ENCODE measurements at places on chromosomes 7 and 10.

- DNase-seq = no peak
These were observed 32.4 kb downstream of the NKX2-3 start for GRCh38 chr10:99565166-99565565.

DNA sequence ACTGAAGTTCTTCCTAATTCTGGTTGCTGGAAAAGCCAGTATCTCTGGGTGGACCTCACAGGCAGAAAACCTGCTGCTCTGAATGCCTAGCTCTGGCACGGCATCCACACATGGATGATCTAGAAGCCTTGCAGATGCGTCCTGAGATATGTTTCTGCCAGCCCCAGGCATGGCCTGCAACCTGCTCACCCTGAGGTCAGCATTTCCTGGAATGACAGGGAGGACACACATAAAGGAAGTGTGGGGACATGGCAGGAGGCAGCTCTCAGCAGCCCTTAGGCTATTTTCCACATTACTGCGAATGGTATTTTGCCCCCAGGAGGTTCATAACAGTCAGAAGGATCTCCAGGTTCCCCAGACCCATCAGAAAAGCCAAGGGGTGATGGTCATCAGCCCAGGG lies 23.2 kb downstream of the PLXNA4 start:
- no peak for DNase-seq

- DNase-seq = no peak
These were observed 7.9 kb downstream of the NUDT13 start for GRCh38 chr10:73117976-73118743.

- no peak for DNase-seq
These were observed 100.1 kb upstream of the TMEM72 start for GRCh38 chr10:44811072-44811471.

GRCh38 chr10:70247360-70247759 lies 14.1 kb upstream of the PPA1 start:
- DNase-seq = no peak

DNA sequence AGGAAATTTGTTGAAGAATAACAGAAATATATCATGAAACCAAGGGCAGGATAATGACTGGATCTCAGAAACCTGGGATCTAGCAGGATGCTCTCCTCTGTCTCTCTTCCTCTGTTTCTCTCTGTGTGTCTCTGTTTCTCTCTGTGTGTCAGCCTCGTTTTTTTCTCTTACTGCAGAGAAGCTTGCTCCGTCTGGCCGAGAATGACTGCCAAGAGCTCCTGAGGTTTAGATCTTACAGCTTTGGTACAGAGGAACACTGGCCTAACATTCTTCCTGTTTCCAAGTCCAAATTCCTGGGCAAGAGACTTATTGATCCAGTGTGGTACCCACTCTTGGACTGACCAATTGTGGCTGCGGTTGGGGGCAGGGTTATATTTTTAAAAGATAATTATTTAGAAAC lies 564.0 kb downstream of the XPNPEP1 start:
- DNase-seq = no peak

GRCh38 chr7:158328376-158329013 lies 259.1 kb downstream of the PTPRN2 start:
- DNase-seq = no peak

GRCh38 chr10:69792341-69792740 lies 9.4 kb upstream of the COL13A1 start:
- DNase-seq = no peak

DNA sequence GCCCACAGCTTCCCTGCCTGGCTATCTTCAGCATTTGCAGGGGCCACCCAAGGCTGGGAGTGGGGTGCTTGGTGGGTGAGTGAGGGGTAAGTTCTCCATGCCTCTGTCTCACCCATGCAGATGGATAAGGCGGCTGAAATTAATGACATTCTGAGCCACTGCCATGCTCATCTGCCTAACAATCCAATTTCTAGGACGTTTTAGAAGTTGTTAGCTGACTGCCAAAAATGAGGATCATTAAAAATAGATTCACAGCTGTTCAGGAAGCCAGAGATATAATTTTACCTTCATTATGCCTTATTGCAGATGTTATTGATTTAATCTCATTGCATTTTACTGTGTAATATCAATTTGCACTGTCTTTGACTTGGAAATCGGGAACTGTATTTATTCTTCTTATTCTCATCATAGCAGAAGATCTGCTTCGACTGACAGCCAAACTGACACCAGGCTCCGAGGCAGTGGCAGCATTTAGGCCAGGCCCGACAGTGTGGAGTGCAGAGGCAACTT lies 334.4 kb upstream of the NPVF start:
- DNase-seq = no peak

DNA sequence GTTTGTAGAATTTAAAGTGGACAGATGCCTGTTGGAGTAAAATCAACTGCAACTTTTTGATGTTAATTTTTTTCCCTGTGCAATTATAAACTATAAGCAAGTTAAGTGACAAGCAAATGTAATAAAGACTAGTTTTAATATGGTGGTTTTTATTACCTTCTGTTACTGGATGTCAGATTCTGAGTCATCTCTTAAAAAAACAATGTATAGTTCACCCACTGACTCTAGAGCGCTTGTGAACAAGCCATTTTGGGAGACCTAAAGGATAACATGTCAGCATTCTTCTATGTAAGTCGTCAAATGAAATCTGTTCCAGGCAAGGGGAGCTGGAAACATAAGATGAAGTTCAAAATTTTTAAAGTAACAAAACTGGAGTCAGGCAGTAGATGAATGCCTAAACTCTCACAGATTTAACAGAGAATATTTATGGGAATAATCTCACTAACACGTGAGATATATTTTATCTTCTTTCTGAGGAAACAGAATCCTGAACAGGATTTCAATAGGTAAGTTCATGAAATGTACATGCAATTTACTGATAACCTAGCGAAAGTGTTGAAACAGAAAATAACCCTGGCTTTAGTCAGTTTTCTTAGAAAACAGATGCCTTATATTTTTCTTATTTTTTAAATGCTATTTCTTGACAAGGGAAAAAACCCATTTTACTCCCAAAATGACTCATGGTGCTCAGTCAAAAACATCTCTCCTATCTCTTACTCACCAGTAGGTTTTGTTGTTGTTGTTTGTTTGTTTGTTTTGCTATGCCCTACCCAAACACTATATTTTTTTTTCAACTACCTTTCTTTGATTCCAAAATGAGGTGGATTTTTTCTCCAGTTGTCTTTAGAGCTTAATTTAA lies 91.7 kb downstream of the SLC39A12 start:
- DNase-seq = no peak

GRCh38 chr7:132557489-132558044 lies 18.7 kb downstream of the PLXNA4 start:
- no peak for DNase-seq

GRCh38 chr7:31729195-31729804 lies 42.3 kb downstream of the PPP1R17 start:
- DNase-seq = no peak

GRCh38 chr7:93799750-93800357 lies 90.7 kb downstream of the TFPI2 start:
- DNase-seq = no peak

DNA sequence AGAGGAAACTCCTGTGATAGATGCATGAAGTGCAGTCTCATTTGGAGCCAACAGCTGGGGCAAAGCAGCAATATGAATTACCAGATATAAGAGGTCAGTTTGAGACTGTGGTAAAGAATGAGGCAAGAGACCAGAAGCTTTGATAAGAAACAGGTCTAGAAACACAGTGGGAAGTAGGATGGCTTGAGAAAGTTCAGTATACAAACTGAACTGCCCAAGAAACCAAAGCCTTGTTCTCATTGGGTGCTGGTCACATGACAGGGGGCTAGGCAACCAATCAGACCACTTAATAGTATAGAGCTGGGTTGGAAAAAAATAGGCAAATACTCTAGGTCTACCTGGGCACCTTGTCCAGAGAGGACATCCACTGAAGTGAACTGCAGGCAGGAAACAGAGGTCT lies 46.2 kb upstream of the PLCE1 start:
- DNase-seq = no peak

GRCh38 chr10:55740110-55740509 lies 620.9 kb downstream of the ZWINT start:
- no peak for DNase-seq

- no peak for DNase-seq
These were observed 8.1 kb downstream of the SRGN start for GRCh38 chr10:69096045-69096444.

DNA sequence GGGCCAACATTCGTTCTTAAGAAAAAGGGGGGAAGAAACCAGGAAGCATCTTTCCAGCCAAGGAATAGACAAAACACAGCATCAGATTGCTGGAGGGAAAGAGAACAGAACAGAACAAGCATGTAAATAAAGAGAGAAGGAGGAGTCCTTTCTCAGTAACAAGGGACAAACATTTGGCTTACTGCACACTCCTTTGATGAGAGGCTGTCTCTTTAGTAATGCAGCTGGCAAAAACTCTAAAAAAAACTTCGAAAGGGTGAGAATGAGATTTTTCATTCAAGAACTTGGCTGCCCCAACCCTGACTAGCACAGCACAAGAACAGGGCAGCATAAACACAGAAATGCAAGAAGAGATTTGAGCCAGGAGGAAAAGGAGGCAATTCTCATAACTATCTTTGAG lies 38.9 kb upstream of the IL6 start:
- no peak for DNase-seq

DNA sequence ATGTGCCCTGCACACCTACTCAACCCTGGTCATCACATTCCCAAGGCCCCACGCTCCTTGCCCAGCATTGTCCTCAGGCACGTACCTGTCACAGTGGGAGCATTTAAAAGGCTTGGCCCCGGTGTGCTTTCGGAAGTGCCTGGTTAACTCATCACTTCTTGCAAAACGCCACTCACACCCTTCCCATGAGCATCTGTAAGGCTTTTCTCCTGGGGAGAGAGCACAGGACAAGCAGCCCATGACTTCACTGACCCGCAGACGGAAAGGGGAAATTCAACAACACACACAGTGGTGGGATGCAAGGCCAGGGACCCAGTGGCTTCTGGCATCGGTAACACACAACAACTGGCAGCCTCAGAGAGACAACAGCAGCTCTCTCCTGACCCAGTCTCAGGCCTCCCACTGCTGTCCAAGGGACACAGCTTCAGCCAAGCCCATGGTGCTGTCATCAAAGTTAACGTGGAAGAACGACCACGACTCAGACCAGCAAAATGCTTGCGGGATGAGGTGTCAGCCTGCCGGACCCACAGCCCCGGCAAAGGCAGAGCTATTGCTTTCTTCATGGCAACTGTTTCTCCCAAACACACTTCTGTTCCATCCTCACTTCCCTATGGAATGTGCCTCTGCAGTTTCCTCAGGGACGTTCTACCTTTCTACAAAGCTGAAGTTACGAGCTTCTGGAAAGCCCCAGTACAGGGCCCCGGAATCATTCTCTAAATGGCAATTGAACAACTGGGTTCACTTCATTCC lies 4.8 kb downstream of the KLF6 start:
- DNase-seq = no peak

DNA sequence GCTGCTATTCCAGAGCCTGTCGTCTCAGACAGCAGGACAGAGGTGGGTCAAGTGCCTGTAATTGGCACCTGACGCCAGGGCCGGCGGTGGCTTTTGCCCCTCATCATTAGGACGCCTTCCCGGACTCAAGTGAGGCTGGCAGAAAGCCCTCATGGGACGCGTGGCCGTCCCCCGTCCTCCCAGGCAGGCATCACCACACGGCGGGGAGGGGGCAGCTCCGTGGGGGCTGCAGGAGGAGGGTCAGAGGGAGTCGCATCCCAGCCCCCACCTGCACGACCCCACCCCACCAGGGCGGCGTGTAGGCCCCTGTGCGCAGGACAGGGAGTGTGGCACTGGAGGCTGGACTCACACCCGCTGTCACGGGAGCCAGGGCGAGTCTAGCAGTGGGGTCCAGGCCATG lies 16.3 kb downstream of the CFAP46 start:
- no peak for DNase-seq

DNA sequence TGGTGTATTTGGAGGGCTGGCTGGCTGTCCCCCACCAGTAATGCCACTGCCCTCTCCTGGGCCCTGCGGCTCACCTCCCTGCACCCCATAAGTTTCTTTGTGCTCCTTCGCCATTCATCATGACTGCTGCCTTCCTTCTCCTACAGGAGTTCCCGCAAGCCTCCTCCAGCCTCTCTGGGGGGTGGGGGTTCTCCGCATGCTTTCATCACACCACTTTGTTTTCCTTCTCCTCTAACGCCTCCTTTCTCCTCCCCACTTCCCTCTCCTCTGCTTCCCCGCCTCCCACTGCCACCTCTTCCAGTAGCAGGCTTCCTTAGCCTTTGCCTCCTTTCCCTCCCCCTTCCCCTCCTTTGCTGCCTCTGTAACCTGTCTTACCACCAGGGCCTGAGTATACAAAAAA lies 58.1 kb downstream of the PAX2 start:
- no peak for DNase-seq

GRCh38 chr10:30425336-30426075 lies 8.5 kb upstream of the MAP3K8 start:
- DNase-seq = no peak

- DNase-seq = no peak
These were observed 36.3 kb upstream of the IKZF1 start for GRCh38 chr7:50268223-50268622.

DNA sequence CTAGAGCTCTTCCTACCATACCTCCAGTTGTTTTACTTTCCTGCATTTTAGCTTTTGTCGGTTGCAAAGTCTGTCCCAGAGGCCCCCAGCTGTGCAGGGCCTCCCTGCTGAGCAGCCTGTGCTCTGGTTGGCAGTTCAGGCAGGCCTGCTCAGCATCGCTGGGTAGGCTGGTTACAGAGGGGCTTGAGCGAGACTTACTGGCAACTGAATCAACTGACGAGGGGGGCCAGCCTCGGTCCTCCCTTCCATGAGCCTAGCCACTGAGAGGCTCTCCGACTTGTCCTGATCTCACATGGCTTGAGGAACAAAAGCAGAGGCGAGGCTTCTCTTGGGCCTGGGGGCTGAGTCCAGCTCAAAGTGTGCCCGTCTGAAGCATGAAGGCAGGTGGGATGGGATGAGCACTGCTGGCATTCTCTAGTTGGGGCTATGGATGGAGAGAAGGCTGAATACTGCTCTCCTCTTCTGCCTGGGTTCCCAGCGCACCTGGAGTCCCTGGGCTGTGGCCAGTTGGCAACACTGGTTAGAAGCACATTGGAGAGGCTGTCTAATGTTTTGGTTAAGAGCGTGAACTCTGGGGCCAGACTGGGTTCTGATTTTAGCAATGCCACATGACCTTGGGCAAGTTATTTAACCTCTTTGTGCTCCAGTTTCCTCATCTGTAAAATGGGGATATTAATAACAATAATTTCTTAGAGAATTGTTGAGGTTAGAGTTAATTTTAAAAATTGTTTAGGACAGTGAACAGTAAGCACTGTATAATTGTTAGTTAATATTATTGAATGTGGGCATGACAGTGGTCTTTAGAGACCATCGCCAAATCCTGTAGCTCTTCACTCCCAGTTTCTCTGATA lies 6.9 kb upstream of the SFRP5 start:
- no peak for DNase-seq

- DNase-seq = peak; percentile 37
These were observed 24.6 kb upstream of the INMT start for GRCh38 chr7:30727061-30727945.

- DNase-seq = no peak
These were observed 78.6 kb downstream of the FAM53B start for GRCh38 chr10:124665558-124665957.

DNA sequence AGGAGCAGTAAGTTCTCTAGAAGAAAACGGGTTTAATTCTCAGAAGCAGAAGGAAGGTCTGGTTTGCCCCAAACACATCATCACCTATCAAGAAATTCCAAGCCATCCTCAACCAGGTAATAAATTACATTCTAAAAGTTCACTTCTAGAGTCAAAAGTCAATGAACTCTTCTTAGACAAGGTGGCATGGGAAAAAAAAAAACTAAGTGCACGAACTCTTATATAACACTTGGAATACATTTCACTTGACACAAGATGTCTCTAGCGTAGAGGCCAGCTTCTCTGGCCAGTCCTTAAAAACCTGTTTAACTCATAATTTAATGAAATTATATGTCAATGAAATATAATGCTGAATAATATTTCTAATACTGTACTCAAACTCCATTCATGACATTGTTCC lies 172.1 kb upstream of the ASAH2 start:
- no peak for DNase-seq

All from activated T-cell treated with anti-CD3 and anti-CD28 coated beads for 1 hour (primary cell).